Activated naive CD8-positive, alpha-beta T cell treated with anti-CD3 and anti-CD28 coated beads for 36 hours (primary cell): ENCODE measurements at places on chromosomes 2 and 18. TPM values are rescaled to one million over a fixed set of nuclear protein-coding genes. Genes with fewer than 3 reads are reported as not detected.

Gene ELOA2
- not detected for total RNA-seq

DNA sequence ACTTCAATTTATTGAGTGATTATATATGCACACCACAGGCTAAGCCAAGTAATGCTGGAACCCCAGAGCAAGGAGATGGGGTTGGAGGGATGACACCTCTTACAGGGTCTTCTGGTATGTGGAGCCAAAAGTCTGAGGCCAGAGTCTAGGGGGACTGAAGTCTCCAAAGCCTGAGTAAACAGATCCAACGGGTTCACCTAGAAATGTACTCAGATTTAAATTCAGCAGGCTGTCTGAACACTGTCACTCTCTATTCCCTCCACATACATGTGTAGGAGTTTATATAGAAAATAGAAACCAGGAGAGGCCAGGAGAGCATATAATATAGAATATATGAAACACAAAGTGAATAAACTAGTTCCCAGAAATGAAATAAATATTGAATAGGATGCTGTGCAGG is 76.1 kb downstream of the PPP1R1C start:
- no peaks in the 10 kb centered on the region for H3K4me1 ChIP-seq
- no peak for DNase-seq
- H3K4me3 ChIP-seq: no peak overlapping the region
- no peak overlapping the region for H3K27ac ChIP-seq

GRCh38 chr18:24195296-24196053 is 56.6 kb downstream of the CABYR start:
- H3K36me3 ChIP-seq: no peaks in the 10 kb centered on the region
- H3K4me1 ChIP-seq: no peaks in the 10 kb centered on the region
- no peak overlapping the region for H3K27ac ChIP-seq
- no peak for DNase-seq
- no peak overlapping the region for H3K4me3 ChIP-seq
- peaks cover 4% of the 10 kb centered on the region for H3K27me3 ChIP-seq

DNA sequence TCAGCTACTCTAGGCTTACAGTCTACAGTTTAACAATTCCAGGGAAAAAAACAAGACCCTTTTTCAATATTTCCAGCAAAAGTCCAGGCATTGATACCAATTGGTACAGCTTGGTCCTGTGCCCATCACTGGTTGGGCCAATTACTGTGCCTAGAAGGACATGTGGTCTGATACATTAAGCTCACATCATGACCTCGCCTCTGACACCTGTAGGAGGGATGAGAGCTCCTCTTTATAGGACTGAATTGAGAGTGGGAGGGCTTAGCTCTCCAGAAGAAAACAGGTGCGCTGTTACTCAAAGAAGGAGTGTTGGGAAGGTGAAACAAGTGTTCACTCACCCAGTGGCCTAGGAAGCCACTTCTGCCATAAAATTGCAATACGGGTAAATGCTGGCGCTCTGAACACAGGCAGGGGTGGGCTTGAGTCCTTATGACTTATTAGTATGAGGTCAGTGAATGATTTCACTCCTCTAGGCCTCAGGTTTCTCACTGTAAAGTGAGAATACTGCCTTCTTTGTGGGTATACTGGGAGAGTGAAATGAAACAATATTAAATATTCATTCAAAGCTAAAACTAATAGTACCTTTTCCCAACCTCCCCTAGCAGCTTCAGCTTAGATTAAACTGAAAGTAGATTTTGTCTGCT is 49.7 kb downstream of the RABL2A start:
- DNase-seq: no peak
- peaks cover 4% of the 10 kb centered on the region for H3K4me1 ChIP-seq
- no peaks in the 10 kb centered on the region for H3K36me3 ChIP-seq
- no peaks in the 10 kb centered on the region for H3K27me3 ChIP-seq
- H3K27ac ChIP-seq: no peak overlapping the region

- peaks cover 33% of the 10 kb centered on the region for H3K27me3 ChIP-seq
- no peak for DNase-seq
- H3K4me1 ChIP-seq: no peaks in the 10 kb centered on the region
- H3K27ac ChIP-seq: no peak overlapping the region
- H3K36me3 ChIP-seq: no peaks in the 10 kb centered on the region
Observed at GRCh38 chr18:48050176-48050575, 119.7 kb upstream of the SMAD2 start.

Gene WDR12
- total RNA-seq: 174 TPM

GRCh38 chr2:137912371-137912770 is 51.9 kb upstream of the HNMT start:
- peaks cover 4% of the 10 kb centered on the region for H3K27me3 ChIP-seq
- no peak overlapping the region for H3K4me3 ChIP-seq
- DNase-seq: no peak
- no peaks in the 10 kb centered on the region for H3K4me1 ChIP-seq
- H3K36me3 ChIP-seq: no peaks in the 10 kb centered on the region

DNA sequence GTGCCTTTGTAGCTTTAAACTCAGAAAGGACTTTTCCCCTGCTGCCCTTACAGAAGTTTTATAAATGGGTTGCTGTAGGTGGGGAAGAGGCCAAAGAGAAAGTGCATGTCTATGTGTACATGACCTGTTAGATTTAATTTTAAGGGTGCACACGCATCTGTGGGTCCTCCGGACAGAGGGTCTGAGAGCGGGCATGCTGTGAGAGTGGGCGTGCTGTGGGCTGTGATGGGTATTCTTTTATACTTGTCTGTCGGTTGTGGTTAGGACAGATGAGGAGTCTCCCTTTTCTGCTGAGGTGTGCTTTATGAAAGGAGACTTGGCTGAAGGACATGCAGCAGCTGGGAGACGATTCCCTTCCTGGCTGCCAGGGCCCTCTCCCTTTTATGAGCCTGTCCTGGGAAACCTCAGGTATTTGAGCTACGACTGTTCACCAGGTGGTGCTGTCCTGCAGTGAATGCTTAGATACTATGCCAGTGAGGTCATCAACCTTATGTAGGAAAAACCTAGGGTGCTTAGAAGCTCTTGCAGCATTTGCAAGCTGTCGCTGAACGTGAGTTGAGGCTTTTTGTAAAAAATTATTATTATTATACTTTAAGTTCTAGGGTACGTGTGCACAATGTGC is 67.5 kb downstream of the TANC1 start:
- no peaks in the 10 kb centered on the region for H3K36me3 ChIP-seq
- H3K27ac ChIP-seq: no peak overlapping the region
- H3K4me3 ChIP-seq: no peak overlapping the region
- DNase-seq: no peak
- H3K27me3 ChIP-seq: no peaks in the 10 kb centered on the region
- H3K4me1 ChIP-seq: no peaks in the 10 kb centered on the region

Gene C18orf63
- not detected for total RNA-seq
